Left ventricle myocardium inferior (tissue), 1 donor: ENCODE measurements at places on chromosomes 1 and 21.

GRCh38 chr1:236907205-236907604 is 97.0 kb downstream of the MT1HL1 start:
- no peak for DNase-seq

- no peak for DNase-seq
Measured at GRCh38 chr1:242448910-242449645, 75.4 kb downstream of the PLD5 start.

DNA sequence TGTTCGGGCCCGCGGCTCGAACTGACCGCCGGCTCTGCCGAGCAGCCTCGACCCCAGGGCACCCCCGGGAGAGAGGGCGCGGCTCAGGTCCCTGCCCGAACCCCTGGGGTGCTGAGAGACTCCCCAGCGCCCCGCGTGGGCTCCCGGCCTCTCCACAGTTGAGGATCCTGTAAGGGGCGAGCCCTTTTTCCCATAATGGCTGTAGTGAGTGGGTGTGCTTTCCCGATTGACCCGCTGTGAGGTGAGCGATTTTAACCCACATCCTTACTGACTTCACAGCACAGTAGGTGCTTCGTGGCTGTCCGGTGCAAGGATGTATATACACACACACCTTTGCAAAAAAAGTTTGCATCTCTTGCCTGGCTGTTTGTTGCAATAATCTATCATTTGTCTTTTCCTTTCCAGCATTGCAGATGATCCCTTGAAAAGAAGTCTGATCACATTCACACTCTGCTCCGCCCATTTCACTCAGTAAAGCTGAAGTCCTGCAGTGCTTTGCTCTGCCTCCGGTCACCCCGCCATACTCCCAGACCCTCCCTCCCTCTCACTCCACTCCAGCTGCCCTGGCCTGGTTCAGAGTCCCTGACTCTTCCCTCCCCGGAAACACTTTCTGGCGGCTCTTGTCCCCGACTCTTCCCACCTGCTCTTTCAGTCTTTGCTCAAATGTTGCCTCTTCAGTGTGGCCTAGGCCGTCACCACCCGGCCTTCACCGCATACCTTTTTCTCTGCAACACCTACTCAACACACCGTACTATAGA is 955 bp upstream of the UBE2G2 start:
- no peak for DNase-seq

- DNase-seq = no peak
Measured at GRCh38 chr1:207205614-207206061, 101.6 kb downstream of the C4BPA start.

- DNase-seq = peak; percentile 47
Measured at GRCh38 chr1:116569776-116570357, 959 bp downstream of the CD58 start.

GRCh38 chr1:24294228-24294672 is 24.9 kb upstream of the GRHL3 start:
- DNase-seq = no peak

DNA sequence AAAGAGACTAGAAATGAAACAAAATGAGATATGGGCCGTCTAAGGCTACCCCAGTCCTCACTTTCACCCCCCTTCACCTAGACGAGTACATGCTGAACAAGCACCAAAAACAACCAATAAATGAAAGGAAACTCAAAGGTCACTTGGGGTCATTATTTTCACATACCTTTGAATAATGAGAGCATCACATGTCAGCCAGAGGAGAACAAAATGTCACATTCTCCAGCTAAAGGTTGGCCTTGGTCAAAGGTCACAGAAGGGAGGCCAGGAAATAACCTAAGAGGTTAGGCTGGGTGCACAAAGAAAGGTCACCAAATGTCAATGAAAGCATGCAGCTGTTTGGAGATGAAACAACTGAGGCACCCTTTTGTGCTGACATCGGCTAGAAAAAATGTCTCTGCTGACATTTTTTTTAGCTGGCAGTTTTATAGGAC is 288.7 kb upstream of the USP25 start:
- no peak for DNase-seq

- DNase-seq = no peak
Measured at GRCh38 chr1:11052839-11053757, 6.1 kb upstream of the MASP2 start.

GRCh38 chr21:41152147-41152546 is 15.8 kb upstream of the BACE2 start:
- DNase-seq = no peak

DNA sequence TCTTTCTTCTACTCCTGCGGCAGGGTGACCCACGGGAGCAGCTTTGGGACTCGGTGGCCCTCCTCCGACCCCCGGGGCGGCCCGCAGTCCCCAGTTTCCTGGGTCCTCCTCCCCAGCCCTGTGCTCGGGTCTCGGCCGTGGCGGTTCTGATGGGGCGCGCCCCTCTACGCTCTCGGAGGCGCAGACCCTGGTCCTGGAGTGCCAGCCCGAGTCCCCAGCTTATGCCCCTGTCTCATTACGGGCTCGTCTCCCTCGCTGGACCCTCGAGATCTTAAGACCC is 430 bp downstream of the BTG2 start:
- no peak for DNase-seq

- DNase-seq = no peak
Measured at GRCh38 chr1:201164645-201165044, 10.4 kb upstream of the TMEM9 start.

DNA sequence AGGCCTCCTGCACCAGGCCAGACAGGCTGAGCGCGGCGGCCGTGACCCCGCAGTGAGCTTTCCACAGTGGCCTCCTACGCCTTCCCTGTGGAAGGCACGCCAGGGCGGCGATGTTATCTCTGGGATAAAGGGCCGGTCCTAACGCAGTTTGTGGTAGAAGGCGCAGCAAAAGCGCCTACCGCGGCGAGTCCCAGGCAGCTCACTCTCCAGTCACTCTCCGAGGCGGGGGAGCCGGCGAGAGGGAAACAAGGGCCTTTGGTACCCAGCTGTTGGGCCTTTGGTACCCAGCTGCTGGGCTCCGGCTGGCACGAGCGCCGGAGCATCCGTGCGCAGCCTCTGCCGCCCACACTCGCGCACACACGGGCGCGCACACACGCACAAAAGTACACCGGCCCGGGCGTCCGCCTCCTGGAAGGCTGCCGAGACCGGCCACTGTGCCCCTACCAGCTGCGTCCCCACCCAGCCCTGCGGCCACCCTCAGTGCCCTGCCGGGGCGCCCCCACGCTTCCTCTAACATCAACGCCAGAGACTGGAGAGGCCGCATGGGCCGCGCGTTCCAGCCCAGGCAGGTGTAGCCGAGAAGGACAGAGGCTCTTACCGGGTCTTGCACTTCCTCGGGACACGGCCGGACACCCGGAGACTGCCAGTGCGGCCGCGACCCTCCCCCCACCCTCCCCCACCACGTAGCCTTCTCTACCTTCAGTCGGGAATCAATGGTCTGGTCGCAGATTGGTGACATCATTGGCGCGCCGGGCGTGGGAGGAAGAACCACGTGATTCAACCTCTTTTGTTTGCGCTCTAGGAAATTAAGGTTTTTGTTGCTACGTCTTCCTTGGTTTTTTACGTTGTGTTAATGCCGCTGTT is 19.5 kb upstream of the ADAR start:
- peak; percentile 93 for DNase-seq

DNA sequence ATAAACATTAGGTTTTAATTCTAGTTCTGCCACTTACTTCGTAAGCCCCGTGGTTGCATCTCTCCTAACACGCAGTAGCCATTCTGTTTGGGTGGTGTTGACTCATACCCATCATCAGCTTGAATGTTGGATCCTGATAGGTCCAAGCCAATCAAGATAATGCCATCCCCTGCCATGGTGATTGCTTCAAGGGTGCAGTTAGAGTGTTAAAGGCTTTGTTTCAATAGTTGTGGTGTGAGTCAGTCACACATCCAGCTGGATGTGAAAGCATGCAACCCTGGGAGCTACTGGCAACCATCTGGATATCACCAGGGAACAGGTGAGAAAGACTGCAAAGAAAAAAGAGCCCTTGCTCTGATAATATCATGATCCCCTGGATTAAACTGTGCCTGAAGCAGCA is 69.1 kb downstream of the OMA1 start:
- DNase-seq = no peak

DNA sequence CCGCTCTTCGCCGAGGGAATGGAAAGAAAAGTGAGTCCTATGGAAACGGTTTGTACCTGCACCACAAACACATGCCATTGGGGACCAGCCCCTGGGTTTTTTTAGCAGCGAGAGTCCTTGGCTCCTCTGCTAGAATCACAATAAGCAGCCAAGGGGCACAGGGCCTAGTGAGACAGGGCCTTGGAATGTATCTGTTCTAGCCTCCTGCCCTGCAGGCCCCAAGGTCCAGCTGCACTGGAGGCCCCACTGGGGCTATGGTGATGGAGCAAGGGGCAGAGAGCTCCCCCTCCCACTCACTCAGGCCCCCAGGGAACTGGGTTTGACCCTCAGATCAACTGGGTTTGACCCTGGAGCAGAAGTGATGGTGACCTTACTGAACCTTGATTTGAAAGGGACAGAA is 14.4 kb downstream of the SHISA4 start:
- DNase-seq = no peak

DNA sequence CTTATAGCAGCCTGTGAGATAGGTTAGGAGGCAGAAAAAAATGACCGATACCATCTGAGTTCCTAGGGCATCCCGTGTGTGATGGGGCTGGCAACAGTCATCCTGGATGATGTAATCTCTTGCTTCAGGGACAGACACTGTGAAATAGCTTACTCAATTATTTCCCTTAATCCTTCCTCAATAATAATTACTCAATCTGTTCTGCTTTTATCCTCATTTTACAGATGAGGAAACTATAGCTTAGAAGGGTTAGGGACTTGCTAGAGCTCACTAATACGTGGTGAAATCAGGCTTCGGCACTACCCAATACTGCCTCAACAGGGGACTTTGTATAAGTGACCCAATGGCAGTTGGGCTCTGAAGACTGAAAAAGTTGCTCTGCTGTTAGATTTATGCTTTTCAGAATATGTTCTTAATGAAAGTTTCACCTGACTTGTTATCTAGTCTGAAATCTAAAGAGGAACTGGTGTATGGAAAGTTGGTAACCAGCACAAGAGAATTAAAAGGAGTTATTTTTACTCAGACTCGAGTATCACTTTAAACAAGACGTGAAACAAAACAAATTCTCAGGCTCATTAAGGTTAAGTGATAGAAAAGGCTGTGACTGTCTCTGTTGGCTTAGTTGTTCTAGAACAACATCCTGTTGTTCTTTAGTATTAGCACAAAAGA is 14.4 kb downstream of the CD55 start:
- no peak for DNase-seq

- DNase-seq = no peak
Measured at GRCh38 chr1:236552901-236553300, 29.1 kb downstream of the LGALS8 start.

- no peak for DNase-seq
Measured at GRCh38 chr1:119331915-119332314, 36.7 kb upstream of the HAO2 start.

- no peak for DNase-seq
Measured at GRCh38 chr1:31727849-31728248, 24.0 kb upstream of the COL16A1 start.

GRCh38 chr1:237041795-237042525 is at the start of gene RYR2:
Gene RYR2 (plus strand): TSS chr1:237042184. CDS start chr1:237042522, 338 bp downstream.
- DNase-seq = peak; percentile 49

DNA sequence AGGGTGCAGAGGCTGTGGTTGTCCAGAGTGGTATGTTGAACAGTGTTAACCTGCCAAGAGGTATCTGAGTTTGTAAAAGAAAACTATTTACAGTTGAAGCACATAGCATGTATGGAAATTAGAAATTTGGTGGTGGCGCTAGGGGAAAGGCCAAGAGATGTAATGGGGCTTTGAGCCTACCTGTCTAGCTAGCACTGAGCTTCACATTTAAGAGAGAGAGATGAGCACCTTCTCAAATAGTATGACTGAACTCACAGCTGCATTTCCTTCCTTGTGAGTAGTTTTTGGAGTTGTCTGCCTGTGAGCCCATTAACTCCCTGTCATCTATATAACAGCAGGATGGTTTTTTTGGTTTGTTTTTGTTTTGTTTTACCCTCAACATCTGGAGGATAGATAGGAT is 4.0 kb downstream of the CLIC4 start:
- DNase-seq = no peak

- no peak for DNase-seq
Measured at GRCh38 chr1:37794372-37795339, 1.0 kb downstream of the MANEAL start.

- no peak for DNase-seq
Measured at GRCh38 chr1:242089911-242090310, 91.0 kb upstream of the MAP1LC3C start.

GRCh38 chr1:55534565-55535121 is 319.5 kb upstream of the USP24 start:
- no peak for DNase-seq

DNA sequence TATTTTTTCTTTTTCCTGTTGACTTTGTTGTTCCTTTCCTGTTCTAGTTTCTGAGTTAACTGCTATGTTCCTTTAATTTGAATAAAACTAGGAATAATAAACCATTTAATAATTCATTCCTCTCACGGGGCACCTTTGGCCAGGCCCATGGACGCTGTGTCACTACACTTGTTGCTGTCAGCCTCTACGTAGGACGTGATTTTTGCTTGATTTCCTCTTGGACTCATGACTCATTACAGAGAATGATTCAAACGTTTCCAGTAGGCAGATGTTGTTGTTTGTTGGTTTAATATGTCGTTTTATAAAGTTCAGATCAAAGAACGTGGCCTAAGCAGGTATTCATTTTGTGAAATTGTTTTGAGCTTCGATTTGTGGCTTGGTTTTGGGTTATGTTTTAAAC is 9.1 kb upstream of the SLC19A1 start:
- DNase-seq = peak; percentile 9

GRCh38 chr1:26582836-26583460 is 53.4 kb downstream of the RPS6KA1 start:
- DNase-seq = no peak

DNA sequence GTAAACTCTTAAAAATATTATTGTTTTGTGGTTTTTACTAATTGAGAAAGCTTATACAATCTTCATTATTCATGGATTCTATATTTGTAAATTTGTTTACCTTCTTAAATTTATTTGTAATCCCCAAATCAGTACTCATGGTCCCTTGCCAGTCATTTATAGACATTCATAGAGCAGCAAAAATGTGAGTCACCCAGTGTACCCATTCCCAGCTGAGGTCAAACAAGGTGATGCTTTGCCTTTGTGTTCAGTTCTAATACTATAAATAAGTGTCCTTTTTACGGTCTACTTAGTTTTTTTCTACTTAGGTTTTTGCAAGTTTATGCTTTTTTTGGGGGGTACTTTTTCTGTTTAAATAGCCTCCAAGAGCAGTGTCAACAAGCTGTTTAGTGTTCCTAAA is 36.1 kb downstream of the SORT1 start:
- DNase-seq = no peak

GRCh38 chr1:231550448-231550781 is 21.9 kb downstream of the TSNAX start:
- no peak for DNase-seq

- DNase-seq = peak; percentile 46
Measured at GRCh38 chr1:34597877-34598514, 156.9 kb upstream of the GJB5 start.

- no peak for DNase-seq
Measured at GRCh38 chr1:38137164-38137563, 90.6 kb upstream of the POU3F1 start.
